ENCODE measurements at places on chromosomes 7 and 10.

- DNase-seq: no peak
Measured at GRCh38 chr10:63917363-63917762, 396.2 kb downstream of the REEP3 start.

DNA sequence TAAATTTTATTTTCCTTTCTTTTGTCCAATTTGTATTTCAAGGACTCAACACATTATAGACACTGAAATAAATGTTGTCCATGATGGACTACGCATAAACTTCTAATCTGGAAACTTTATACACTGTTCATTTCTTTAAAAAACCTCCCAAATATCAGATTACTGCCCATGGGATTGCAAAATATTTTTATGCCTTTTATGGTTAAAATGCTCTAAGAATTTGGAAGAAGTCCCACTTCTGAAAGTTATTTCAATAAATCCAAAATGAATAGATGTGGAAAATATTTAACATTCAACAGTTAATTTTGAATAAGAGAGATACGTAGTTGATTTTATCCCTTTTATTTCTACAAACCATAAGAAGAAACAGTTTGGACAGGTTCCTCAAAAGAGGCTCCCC, 46.1 kb downstream of the CABCOCO1 start:
- no peak for DNase-seq

DNA sequence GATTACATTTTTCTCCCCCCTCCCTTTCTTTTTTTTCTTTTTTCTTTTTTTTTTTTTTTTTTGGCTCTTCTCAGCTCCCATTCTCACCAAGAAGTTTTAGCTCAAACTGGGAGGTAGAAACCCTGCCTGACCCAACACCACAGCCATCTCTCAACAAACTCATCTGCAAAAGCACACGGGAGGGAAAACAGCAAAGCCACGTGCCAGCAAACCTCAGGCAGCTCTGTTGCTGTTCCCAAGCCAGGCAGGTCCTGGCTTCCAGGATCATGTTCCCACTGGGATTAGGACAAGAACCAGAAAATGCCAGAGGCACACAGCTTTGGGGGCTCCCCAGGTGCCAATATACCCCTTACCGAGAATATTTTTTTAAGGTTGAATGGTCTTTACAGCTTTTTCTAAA, 56.7 kb downstream of the ITIH5 start:
- no peak for DNase-seq

DNA sequence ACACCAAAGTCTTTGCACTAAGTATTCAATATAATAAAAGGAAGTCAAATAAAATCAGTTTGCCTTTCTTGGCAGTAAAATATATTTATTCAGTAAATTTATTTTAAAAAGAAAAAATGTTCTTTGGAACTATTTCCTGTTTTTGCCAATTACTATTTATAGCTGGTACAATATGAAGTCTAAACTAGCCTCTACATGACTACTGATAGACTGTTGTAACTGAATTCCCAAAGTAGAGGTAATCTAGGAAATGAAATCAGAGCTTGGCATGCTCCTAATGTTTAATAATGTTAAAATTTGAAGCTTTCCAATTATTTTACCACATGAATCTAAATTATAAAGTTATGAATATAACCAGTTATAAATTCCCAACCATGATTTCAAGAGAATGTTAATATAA, 385.5 kb downstream of the SEMA3D start:
- DNase-seq: no peak

GRCh38 chr7:99997545-99998137, 17.8 kb upstream of the ZKSCAN1 start:
- peak; percentile 70 for DNase-seq

- DNase-seq: peak; percentile 84
Measured at GRCh38 chr10:1778375-1778969, 41.1 kb upstream of the ADARB2 start.
